ENCODE measurements at places on chromosomes 2 and 18.
A peak's percentile ranks its signal among the peaks of the same experiment; 100 is the strongest.

- DNase-seq, result no peak
Observed at GRCh38 chr2:117512307-117512706, 302.2 kb upstream of the DDX18 start.

- no peak for DNase-seq
Observed at GRCh38 chr2:190136259-190136658, 73.7 kb upstream of the MSTN start.

GRCh38 chr2:172409042-172409441 is 18.3 kb upstream of the ITGA6 start:
- no peak for DNase-seq

- DNase-seq, result no peak
Observed at GRCh38 chr18:26868968-26869586, 3.6 kb upstream of the AQP4 start.

- peak; percentile 6 for DNase-seq
Observed at GRCh38 chr2:188850786-188851185, 123.4 kb upstream of the COL3A1 start.

DNA sequence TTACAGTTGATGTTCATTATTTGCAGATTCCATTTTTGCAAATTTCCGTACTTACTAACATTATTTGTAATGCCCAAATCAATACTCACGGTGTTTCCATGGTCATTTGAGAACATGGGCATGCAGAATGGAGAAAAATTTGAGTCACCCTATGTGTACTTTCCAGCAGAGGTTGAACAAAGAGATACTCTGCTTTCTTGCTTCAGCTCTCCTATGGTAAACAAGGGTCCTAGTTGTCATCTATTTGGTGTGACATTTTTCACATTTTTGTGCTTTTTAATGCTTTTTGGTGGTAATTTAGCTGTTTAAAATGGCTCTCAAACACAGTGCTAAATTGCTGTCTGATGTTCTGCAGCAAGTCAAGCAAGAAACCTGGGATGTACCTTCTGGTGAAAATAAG is 444.4 kb upstream of the CELF4 start:
- DNase-seq, result no peak

DNA sequence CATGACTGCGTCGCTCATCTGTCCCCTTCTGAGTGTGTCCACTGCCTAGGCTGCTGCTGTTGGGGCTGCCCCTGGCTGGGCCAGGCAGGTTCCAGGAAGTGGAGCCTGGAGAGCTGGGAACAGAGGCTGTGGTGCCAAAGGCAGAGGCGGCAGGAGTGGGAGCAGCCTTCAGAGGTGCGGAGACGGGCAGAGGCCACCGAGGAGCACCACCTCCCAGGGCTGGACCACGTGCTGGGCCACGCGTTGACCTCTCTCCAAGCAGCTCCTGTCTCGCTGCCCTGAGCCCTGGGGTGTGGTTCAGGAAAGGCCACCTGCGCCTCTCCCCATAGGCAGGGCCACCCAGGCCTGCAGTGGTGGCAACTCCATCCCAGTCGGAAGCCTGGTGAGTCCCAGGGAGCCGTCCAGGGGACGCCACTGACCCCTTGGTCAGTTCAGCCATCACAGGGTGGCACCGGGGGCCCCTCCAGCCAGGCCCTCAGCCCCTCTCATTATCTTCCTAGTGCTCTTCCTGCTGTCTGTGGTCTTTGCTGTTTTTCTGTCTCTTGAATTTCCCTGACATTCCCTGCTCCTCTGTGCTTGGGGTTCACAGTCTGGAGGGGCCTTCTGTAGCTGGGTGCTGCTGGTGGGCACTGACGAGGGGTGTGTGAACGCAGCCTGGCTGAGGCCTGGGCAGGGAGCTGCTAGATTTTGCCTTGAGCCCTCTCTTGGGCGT is 122.8 kb upstream of the HS6ST1 start:
- no peak for DNase-seq

DNA sequence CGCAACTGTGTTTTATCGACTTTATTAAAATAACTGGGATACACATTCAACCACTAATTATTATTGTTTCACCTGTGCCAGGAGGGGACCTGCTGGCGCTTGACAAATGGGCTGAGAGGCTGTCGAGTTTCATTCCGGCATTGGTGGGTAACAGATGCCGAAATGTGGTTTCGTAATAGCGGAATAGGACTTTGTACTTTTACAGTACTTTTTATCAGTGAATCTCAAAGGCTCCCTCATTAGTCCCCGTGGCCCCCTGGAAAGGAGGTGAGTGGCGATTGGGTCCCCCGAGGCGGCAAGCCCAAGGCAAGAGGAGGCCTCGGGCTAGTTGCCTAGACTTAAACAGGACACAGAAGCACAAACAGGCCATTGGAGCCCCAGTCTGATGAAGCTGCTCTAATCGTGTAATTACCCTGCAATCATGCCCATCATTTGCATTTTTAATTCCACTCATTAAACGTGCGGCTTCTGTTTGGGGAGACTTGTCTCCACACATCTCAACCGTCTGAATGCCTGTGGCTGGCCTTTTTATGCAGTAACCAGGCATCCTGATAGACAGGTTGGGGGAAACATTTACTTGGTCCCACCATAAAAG is 193.2 kb downstream of the INO80D start:
- no peak for DNase-seq

GRCh38 chr18:63271881-63272299 is 47.7 kb downstream of the BCL2 start:
- no peak for DNase-seq

- DNase-seq, result no peak
Observed at GRCh38 chr2:80302314-80303005, 2.1 kb downstream of the LRRTM1 start.

DNA sequence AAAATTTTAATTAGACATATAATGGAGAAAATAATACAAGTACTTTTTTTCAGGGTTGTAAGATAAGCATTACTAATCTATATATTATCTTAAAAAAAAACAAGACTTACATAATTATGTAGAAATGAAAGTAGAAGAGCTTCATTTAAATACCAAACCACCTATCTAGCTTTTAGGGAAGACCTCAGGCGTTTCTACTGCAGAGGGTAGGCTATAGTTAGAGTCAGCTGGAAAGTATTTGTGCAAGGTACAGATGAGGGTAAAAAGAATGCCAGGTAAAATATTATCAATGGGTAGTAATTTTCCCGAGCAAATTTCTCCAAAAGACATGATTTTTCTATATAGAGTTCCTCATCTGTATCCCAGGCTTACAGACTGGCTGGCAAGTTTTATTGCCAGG is 30.5 kb upstream of the SLC39A10 start:
- DNase-seq, result no peak

GRCh38 chr2:159617100-159617499 is 752 bp upstream of the BAZ2B start:
- DNase-seq, result no peak

- DNase-seq, result no peak
Observed at GRCh38 chr2:29580223-29580622, 341.2 kb downstream of the ALK start.

- no peak for DNase-seq
Observed at GRCh38 chr2:28434600-28434989, 41.9 kb downstream of the FOSL2 start.

DNA sequence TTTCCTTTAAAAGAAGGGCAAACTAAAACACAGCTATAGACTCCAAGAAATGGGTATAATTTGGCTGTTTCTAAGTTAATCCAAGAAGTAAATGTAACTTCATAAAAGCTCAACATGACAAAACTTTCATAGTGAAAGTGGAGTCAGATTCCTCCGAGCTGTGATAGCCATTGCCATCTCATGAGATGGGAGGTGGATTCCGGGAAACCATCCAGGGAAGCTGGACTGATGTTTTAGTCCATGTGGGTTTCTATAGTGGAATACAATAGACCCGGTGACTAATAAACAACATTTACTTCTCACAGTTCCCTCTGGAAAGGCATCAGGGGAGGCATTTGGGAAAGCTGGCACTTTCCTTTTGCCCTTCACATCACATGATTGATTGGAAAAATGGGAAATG is 10.0 kb upstream of the LAPTM4A start:
- peak; percentile 65 for DNase-seq

GRCh38 chr2:31729442-31730092 is 148.8 kb upstream of the SRD5A2 start:
- DNase-seq, result peak; percentile 18

DNA sequence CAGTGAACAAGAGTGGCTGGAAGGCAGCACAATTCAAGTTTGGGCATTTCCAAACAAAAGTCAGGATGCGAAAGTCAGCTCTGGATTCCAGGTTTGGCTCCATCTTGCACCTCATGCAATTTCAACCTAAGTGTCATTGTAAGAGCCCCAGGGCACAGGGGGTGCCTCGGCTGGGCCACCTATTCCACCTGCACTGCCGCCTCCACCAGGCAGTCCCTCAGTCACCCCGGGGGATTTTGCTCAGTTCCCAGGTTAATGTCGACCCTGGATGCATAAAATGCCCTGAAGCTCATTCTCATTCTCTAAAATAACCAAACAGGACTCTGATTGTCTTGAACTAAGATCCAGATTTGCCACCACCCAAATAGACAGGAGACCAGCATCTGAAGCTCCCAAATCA is 77.6 kb downstream of the EDAR start:
- DNase-seq, result no peak

GRCh38 chr2:232389327-232389726 is 10.8 kb downstream of the ALPP start:
- no peak for DNase-seq

- DNase-seq, result no peak
Observed at GRCh38 chr2:205461678-205462665, 220.3 kb upstream of the NRP2 start.

DNA sequence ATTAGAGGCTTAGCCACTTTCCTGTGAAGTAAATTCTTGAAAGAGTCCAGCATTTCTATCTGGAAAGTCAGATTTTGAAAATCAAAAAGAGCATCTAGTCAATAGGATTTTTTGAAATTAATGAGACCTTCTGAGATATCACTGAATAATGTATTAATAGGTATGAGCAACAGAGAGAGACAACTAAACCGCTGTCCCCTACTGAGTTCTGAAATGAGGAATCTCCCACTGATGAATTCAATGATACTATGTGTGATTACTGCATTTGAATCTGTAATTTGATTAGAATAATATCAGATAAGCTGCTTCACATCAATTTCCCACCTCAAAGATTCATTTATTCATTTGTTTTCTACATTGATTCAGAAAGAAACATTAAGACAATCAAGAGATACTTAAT is 252.8 kb downstream of the TMX3 start:
- DNase-seq, result no peak

GRCh38 chr18:48007381-48007780 is 76.9 kb upstream of the SMAD2 start:
- no peak for DNase-seq

DNA sequence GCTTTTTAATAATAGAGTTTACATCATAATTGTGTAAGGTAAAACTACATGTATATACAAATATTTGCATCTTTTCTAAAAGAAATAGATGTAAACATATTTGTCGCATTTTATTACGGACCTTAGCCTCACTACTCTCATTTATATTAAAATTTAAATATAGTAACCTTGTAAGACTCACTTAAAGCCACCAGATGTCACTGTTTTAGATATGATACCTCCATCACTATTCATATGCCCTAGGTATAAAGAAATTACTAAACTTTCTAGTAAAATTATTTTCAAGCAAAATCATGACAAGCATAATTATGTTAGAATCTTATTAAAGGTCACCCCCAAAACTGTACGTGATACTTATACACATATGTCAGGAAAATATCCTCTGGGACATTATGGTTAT is 674.3 kb upstream of the REG3G start:
- no peak for DNase-seq

DNA sequence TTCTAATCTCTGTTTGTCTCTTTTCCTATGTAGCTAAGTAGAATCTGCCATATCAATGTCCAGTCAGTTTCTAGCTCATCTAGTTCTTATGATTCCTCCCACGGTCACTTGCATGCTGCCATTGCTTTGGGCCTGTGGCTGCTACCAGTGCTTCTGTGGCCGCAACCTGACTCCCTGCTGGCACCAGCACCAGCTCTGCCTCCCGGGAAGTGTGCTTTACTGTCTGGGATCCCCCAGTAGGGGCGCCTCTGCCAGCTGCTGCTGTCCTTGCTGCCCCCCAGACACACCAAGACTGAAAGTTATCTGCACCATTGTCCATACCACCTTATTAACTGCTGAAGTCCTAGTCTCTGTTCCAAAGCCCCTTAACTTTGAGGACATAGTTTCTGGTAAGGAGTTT is 56.3 kb downstream of the RAPGEF4 start:
- DNase-seq, result no peak

DNA sequence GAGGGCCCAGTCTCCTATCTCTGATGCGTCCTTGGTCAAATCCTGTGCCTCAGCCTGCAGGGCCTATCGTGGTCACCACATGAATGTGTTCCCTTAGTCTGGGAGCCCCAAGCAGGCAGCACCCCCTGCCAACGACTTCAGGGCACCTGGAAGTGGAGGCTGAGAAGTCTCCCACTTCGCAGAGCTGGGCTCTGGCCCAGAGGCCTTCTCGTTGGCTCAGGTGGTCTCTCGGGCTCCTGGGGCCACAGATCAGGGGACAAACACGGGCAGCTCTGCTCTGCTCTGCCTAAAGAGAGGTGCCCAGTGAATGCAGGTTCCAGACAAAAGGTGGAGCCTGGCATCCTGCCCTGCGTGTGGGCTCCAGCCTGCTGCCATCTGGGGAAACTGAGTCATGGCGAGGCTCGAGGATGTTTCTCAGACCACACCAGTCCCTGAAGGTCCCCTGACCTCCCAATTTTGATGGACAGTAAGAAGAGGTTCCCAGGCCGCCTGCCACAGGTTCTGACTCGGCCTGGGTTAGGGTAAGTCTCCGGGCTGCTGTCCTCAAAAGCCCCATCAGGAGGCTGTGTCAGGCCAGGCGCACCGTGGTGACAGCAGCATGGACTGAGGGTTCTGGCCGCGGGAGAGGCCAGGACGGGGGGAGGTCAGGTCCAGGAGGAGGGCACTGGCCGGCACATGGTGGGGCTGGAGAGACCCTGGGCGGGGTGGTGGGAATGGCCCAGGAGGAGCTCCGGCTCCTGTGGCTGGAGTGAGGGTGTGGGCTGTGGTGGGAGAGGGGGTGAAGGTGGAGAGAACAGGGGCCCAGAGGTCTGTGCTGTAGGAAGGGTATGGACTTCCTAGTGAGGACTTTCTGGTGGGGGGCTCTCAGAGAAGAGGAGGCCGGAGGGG is 1.4 kb upstream of the TEKT4 start:
- DNase-seq, result no peak

- no peak for DNase-seq
Observed at GRCh38 chr2:196291873-196292800, 120.8 kb upstream of the STK17B start.

- no peak for DNase-seq
Observed at GRCh38 chr2:222242532-222242931, 56.3 kb downstream of the PAX3 start.

- DNase-seq, result no peak
Observed at GRCh38 chr2:23153484-23153883, 231.5 kb upstream of the KLHL29 start.
